ENCODE measurements at places on chromosomes 7 and 10.

GRCh38 chr10:105586451-105587098, 945.5 kb downstream of the SORCS3 start:
- DNase-seq = no peak

DNA sequence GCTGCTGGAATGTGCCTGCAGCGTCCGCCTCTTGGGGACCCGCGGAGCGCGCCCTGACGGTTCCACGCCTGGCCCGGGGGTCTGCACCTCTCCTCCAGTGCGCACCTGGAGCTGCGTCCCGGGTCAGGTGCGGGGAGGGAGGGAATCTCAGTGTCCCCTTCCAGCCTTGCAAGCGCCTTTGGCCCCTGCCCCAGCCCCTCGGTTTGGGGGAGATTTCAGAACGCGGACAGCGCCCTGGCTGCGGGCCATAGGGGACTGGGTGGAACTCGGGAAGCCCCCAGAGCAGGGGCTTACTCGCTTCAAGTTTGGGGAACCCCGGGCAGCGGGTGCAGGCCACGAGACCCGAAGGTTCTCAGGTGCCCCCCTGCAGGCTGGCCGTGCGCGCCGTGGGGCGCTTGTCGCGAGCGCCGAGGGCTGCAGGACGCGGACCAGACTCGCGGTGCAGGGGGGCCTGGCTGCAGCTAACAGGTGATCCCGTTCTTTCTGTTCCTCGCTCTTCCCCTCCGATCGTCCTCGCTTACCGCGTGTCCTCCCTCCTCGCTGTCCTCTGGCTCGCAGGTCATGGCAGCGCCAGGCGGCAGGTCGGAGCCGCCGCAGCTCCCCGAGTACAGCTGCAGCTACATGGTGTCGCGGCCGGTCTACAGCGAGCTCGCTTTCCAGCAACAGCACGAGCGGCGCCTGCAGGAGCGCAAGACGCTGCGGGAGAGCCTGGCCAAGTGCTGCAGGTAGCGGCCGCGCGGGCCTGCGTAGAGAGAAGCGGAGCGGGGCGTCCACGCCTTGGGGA, 645 bp downstream of the SLC26A4 start:
- peak; percentile 70 for DNase-seq

DNA sequence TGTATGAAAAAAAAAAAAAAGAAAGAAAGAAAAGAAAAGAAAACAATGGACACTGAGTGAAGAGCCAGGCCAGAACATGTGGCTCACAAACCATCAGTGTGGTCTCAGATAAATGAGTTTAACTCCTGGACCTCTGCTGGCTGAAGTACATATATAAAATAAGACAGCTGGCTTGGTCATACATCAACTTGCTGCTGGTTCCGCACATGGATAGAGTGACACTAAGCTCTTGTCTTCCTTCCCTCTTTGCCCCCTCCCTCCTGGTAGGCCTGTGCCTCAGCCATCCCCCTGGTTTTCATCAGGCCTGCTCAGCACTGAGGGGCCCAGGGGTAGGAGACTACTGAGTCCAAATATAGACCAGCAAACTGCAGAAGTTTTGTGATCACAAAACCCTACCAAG, 58.1 kb upstream of the DGKI start:
- no peak for DNase-seq

DNA sequence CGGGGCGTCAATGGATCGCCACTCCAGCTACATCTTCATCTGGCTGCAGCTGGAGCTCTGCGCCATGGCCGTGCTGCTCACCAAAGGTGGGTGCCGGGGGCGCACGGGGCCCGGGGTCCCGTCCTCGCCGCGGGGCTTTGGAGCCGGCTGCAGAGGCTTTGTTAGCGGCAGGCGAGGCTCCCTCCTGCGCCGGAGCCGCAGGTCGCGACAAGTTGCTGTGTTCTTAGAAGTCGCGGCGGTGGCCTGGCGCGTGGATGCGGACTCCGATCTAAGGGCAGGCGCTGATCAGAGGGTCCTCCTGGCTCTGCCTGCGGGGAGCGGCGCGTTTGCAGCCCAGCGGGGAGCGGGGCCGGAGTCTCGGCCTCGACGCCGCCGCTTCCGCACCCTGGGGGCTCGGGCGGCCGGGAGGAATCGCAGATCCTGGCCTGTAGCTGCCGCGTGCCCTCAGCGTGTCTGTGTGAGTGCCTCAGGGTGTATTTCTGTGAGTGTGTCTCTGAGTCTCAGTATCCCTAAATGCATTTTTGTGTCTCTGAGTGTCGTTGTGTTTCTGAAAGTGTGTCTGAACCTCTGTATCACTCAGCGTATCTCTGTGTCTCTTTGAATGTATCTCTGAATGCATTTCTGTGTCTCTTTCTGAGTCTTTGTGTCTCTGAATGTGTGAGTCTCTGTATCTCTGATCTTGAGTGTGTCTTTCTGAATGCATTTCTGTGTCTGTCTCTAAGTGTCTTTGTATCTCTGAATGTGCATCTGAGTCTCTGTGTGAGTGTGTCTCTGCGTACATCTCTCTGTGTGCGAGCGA, 766 bp downstream of the BAMBI start:
- DNase-seq = no peak

- DNase-seq = no peak
These were observed 398.9 kb downstream of the ADRA2A start for GRCh38 chr10:111475720-111476119.

DNA sequence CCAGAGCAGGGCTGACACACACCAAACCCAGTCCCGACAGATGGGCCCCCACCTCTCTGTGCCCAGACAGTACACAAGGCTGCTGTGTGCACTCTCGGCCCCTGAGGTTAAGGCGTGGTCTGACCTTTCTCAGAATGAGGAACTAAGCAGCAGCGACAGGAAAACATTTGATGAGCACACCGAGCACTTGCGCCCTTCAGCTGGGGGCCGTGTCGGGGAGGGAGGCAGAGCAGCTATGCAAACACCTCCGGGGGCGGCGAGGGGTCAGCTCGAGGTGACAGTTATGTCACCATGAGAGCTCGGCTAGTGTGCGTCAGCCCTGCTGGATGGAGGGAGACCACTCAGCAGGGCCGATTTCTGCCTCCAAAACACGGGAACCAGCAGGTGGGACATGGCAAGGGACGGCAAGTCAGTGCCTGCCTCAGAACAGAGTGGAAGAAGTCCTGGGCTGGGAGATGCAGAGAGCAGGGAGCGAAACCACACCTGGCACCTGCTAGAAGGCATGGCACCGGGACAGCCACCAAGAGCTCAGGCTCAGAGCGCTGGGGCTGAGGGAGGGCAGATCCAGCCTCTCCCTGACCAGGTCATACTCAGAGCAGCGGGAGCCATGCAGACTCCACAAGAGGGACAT, 57.4 kb downstream of the CHST15 start:
- DNase-seq = peak; percentile 71

DNA sequence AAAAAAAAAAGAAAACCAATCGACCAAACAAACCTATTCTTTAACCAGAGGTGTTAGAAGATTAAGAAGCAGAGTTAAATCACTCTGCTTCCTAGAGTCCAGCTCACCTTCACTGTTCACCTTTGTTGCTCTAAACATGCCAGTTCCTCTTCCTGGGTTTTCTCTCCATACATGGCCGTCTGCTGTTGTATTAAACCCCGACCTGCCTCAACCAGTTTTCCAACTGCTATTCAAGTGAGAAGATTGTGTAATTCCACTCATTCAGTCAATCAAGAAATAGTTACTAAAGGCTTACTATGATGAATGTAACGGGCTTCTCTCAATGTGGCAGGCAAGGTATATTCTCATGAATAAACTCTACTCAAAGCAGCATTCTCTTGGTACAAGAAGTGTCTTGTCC, 8.8 kb downstream of the AASS start:
- DNase-seq = no peak

DNA sequence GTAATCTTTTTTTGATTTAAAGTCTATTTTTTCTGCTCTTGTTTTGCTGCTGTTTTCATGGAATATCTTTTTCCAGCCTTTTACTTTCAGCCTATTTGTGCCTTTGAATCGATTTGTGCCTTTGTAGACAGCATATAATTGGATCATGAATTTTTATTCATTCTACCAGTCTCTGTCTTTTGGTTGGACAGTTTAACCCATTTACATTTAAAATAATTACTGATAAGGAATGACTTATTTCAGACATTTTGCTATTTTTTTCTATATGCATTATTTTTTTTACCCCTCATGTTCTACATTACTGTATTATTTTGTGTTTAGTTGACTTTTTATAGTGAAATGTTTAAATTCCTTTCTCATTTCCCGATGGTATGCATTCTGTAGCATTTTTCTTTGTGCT, 99.6 kb downstream of the EXOC4 start:
- no peak for DNase-seq

- no peak for DNase-seq
These were observed 947.5 kb downstream of the ANKRD7 start for GRCh38 chr7:119172043-119172442.

DNA sequence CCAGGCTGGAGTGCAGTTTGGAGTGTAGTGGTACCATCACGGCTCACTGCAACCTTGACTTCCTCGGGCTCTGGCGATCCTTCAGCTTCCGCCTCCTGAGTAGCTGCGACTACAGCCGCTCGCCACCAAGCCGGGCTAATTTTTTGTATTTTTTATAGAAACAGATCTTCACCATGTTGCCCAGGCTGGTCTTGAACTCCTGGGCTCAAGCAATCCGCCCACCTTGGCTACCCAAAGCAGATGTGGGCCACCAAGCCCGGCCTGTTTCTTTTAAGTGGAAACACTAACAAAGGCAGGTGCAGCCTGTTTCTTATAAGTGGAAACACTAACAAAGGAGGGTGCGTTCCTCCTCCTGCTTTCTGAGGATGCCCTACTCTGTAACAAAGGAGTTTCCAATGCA, 18.2 kb downstream of the PRF1 start:
- no peak for DNase-seq

DNA sequence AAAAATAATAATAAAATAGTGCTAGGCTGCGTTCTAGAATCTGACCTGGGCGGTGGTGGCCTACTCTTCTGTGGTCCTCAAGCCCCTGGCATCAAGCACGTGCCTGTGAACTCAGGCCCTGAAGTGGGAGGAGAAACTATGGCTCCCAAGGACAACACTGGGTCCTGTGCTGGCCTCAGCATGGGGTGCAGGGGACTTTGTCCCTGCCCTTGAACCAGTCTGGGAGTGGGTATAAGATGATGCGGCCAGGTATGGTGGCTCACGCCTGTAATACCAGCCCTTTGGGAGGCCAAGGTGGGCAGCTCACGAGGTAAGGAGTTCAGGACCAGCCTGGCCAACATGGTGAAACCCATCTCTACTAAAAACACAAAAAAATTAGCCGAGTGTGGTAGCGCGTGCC, 5.5 kb downstream of the ZP3 start:
- no peak for DNase-seq

GRCh38 chr7:7384228-7384627, 151.4 kb downstream of the COL28A1 start:
- DNase-seq = no peak

- peak; percentile 61 for DNase-seq
These were observed 1.6 kb downstream of the EMX2 start for GRCh38 chr10:117544004-117544701.

GRCh38 chr10:95601116-95601719, 40.0 kb upstream of the SORBS1 start:
- peak; percentile 70 for DNase-seq

- DNase-seq = no peak
These were observed 312.7 kb downstream of the ADARB2 start for GRCh38 chr10:1424648-1425047.

DNA sequence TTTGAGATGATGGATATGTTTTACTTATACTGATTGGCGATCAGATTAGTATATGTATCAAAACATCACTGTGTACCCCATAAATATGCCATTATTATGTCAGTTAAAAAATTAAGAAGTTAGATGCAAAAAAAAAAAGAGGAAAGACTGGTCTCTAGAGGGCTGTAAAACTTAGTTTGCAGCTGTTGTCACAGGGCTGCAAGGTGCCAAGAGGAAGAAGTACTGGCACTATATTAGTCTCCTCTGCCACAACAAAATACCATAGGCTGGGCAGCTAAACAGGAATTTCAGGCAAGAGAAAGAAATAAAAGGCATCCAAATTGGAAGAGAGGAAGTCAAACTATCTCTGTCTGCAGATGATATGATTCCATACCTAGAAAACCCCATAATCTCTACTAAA, 177.8 kb upstream of the PLPP4 start:
- DNase-seq = no peak

- DNase-seq = no peak
These were observed 28.7 kb upstream of the CALU start for GRCh38 chr7:128710481-128710880.

- no peak for DNase-seq
These were observed 314.2 kb downstream of the ADRA2A start for GRCh38 chr10:111390813-111391563.

DNA sequence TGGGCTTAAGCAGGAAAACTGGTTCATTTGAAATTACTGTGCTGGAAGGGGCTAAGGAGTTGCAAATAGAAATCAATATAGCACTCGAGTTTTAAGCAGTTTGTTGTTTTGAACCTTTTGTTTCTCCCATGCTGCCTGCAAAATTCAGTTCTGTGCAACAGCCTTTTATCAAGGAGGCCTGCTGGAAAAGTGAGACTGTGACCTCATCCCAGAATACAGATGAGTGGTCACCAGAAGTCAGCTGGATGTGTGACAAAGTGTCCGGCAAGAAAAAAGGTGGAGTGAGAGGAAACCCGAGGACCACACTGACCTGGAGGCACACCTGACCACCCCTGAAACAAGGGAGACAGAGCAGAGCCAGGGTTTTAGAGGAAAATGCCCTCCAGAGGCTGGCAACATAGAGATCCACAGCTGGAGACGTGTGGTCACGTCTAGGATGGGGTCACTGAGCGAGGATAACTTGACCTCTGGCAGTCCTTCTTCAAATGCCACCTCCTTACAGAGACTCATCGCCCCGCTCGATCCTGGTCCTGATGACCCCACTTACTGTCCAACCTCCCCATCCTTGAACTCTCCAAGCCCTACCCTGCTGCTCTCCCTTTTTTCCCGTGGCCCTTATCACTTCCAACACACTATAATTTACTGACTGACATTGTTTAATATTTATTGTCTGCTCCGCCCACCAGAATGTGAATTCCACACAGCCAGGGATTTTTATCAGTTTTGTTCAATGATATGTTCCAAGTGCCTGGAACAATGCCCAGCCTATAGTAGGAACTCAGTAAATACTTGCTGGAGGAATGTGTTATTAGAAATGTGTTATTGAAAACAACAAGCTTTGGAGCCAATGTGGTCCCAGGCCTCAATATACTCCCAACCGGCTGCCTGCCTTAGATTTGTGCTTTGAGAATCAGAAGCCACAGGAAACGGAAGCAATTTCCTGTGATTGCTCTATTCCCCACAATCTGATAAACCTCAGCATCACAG, 243.8 kb downstream of the GLI3 start:
- DNase-seq = no peak

- no peak for DNase-seq
These were observed 113.9 kb upstream of the STK17A start for GRCh38 chr7:43469051-43469450.
